Endothelial cell of umbilical vein (primary cell): ENCODE measurements at places on chromosomes 7 and 10. TPM values are rescaled to one million over a fixed set of nuclear protein-coding genes. Genes with fewer than 3 reads are reported as not detected.

FBXL15 gene
- 9.9 and 10.7 TPM in 2 replicates for total RNA-seq

CYP26C1 gene
- 2.0 and 3.0 TPM in 2 replicates for total RNA-seq

DNAAF5 gene
- 45.4 and 49.3 TPM in 2 replicates for total RNA-seq

CLCN1 gene
- total RNA-seq: not detected in 2 replicates

AGAP5 gene
- total RNA-seq: 6.9 and 7.7 TPM in 2 replicates

PLEKHS1 gene
- not detected in 2 replicates for total RNA-seq

SLC13A1 gene
- not detected in 2 replicates for total RNA-seq

TMEM140 gene
- total RNA-seq: 15.7 and 26.5 TPM in 2 replicates

NAT16 gene
- total RNA-seq: not detected in 2 replicates

ANXA8L1 gene
- not detected in 2 replicates for total RNA-seq

SPDYE1 gene
- total RNA-seq: 0.12 TPM in 1 of 2 replicates, not detected in the other

HOXA11 gene
- total RNA-seq: 15.2 and 16.7 TPM in 2 replicates

ST8SIA6 gene
- total RNA-seq: 0.35 and 0.51 TPM in 2 replicates

NACAD gene
- total RNA-seq: 4.3 and 6.6 TPM in 2 replicates

MPP7 gene
- total RNA-seq: 0.73 and 1.0 TPM in 2 replicates

LAMB1 gene
- total RNA-seq: 703 and 734 TPM in 2 replicates

AKR1C4 gene
- total RNA-seq: not detected in 2 replicates

AZGP1 gene
- total RNA-seq: not detected in 2 replicates

TEX36 gene
- total RNA-seq: not detected in 2 replicates

VDAC2 gene
- 220 and 222 TPM in 2 replicates for total RNA-seq

ARHGEF35 gene
- total RNA-seq: 0.48 and 0.82 TPM in 2 replicates

REPIN1 gene
- total RNA-seq: 139 and 140 TPM in 2 replicates

GIMAP1 gene
- 11.8 and 11.9 TPM in 2 replicates for total RNA-seq

PRKG1 gene
- total RNA-seq: 0.18 and 0.39 TPM in 2 replicates

CLDN3 gene
- 0.62 and 0.95 TPM in 2 replicates for total RNA-seq

SLC39A12 gene
- not detected in 2 replicates for total RNA-seq

LHFPL3 gene
- not detected in 2 replicates for total RNA-seq

GPER1 gene
- 0.25 and 0.77 TPM in 2 replicates for total RNA-seq

RNF32 gene
- not detected in 2 replicates for total RNA-seq

NCF1 gene
- not detected in 2 replicates for total RNA-seq

JAKMIP3 gene
- 0.07 TPM in 1 of 2 replicates, not detected in the other for total RNA-seq

MKX gene
- total RNA-seq: not detected in 2 replicates

PAX4 gene
- total RNA-seq: not detected in 2 replicates

MRC1 gene
- total RNA-seq: 0.12 and 0.13 TPM in 2 replicates

AGR3 gene
- not detected in 2 replicates for total RNA-seq

AS3MT gene
- 0.95 TPM in 1 of 2 replicates, not detected in the other for total RNA-seq

PIK3CG gene
- total RNA-seq: 4.9 and 6.2 TPM in 2 replicates

CELF2 gene
- 35.5 and 42.6 TPM in 2 replicates for total RNA-seq
